NCI-H1417 (cell line): ENCODE measurements at places on chromosomes 6 and 20.
A peak's percentile ranks its signal among the peaks of the same experiment; 100 is the strongest.

GRCh38 chr6:55562318-55562717 is 16.7 kb downstream of the HMGCLL1 start:
- no peak for DNase-seq

- peak; percentile 57 for DNase-seq
These were observed 76.9 kb downstream of the ANKRD6 start for GRCh38 chr6:89509777-89510281.

DNA sequence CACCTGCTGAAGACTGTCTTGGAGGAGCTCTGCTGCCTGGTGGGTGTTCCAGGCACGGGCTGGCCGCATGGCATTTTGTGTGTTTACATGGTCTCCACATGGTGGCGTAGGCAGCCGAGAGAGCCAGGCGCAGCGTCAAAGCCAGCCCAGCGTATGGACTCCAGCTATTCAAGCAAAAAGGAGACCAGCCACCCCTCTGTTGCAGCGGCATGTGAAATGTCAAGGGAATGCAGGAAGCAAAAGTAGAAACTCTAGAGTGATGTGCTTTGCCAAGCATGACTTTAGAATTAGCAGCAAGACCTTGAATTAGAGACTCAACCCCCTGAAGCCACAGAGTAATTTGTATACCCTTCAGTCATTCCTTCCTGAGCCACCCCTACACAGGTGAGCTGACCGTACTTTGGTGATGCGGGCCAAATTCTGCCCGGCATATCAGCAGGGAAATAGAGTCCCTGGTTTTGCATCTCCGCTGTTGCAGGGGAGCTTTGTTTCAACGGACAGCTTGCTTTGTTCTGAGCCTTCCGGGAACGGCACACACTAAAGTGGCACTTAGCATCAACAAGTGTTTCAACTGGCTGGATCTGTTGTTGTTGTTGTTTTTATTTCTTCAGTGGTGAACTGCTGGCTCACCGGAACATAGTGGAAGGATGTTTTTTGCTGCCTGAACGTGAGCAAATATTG is 48.5 kb downstream of the FNDC1 start:
- DNase-seq, result peak; percentile 35

- DNase-seq, result no peak
These were observed 110.2 kb downstream of the PHF3 start for GRCh38 chr6:63745784-63746183.

- DNase-seq, result no peak
These were observed 121.1 kb downstream of the TNFRSF21 start for GRCh38 chr6:47188588-47189021.

GRCh38 chr6:14107000-14107399 is 10.6 kb upstream of the CD83 start:
- no peak for DNase-seq

- no peak for DNase-seq
These were observed 153.6 kb upstream of the SHLD1 start for GRCh38 chr20:5596401-5597193.

DNA sequence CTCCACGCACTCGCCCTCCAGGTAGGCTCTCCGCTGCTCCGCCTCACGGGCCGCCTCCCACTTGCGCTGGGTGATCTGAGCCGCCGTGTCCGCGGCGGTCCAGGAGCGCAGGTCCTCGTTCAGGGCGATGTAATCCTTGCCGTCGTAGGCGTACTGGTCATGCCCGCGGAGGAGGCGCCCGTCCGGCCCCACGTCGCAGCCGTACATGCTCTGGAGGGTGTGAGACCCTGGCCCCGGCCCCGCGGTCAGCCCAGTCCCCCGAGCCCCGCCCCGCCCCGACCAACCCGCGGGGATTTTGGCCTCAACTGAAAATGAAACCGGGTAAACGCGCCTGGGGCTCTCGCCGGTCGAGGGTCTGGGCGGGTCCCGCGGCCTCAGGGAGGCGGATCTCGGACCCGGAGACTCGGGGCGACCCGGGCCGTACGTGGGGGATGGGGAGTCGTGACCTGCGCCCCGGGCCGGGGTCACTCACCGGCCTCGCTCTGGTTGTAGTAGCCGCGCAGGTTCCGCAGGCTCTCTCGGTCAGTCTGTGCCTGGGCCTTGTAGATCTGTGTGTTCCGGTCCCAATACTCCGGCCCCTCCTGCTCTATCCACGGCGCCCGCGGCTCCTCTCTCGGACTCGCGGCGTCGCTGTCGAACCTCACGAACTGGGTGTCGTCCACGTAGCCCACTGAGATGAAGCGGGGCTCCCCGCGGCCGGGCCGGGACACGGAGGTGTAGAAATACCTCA is 598 bp downstream of the HLA-B start:
- no peak for DNase-seq

GRCh38 chr6:14824060-14824459 is 421.8 kb upstream of the JARID2 start:
- no peak for DNase-seq

- DNase-seq, result no peak
These were observed 46.7 kb upstream of the RALGAPA2 start for GRCh38 chr20:20759132-20759531.

DNA sequence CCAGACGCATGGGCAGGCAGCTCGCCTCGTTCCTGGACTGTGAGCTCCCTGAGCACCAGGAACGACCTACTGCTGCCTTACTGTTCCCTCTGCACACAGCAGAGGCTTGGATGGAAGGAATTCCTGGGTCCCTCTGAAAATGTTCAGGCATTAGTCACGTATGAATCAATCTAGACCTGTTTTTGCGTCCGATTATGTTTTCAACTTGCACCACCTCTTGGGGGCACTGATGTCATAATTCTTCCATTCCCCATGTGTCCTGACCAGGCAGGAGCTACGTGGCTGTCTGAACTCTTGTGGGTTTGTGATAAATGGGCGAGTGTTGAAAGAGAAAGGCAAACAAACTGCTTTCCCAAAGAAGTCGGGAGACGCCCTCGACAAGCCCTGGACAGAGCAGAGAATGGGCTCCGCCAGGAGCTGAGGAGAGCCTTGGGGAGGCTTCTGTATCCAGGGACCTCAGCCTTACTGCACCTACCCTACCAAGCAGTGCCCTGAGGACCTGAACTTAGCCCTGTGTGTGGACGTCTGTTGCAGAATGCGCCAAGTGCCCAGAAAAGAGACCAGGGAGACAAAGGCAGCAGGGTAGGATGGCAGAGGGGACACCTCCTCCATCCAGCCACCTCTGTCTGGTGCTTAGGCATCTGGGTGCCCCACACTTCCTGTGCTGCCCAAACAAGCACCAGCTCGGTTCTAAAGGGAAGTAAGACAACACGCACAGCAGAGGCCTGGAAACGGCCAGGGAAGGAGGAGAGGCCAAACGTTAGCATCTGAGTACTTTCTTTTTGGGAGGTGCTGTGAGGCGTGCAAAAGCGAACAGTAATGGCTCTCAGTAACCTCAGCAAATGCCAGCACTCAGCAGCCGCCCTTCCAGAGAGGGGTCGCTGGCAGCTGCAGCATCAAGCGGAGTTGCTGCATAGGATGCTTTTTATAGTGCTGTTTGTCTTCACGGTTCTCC is 124.2 kb downstream of the LY86 start:
- DNase-seq, result no peak

- DNase-seq, result no peak
These were observed 64.4 kb downstream of the TULP4 start for GRCh38 chr6:158376631-158377081.

- peak; percentile 86 for DNase-seq
These were observed 18.3 kb downstream of the ETV7 start for GRCh38 chr6:36368921-36369865.

DNA sequence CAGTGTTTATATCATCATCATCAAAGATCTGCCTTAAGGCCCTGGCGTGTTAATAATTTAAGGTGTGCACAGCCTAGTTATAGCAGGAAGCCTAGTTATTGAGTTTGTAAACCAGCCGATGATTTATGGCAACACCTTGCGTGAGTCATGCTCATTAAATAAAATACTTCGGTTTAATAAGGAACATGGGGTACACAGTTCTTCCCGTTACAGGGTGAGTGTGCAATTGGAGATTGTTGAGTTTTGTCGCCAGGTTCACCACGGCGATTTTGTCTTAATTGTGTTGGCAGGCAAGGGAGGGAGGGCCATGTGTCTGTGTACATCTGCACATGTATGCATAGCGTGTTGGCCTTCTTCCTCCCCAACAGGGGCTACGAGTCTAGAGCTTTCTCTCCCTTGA is 104.0 kb downstream of the TFAP2A start:
- DNase-seq, result peak; percentile 81

- no peak for DNase-seq
These were observed 141.5 kb downstream of the UNC5CL start for GRCh38 chr6:40897390-40898003.

GRCh38 chr6:52512199-52512598 is 64.7 kb downstream of the TRAM2 start:
- DNase-seq, result no peak

DNA sequence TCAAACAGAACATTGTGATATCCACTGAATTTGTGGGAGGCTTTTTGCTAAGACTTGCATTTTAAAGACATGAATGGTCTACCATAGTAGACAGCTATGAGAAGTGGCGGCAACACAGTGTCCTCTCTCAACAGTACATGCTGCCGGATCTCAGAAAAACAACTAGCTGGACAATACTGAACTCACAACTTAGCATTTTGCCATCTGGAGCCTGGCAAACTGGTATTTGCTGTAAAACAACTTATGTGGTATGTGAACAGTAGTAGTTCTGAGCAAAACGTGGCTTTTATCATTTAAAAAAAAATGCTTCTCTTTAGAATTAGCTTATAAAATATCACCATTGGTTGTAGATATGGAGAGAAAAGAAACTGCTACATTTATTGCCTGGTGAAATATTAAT is 3.3 kb upstream of the PXDC1 start:
- no peak for DNase-seq

- DNase-seq, result no peak
These were observed 602.4 kb downstream of the COL12A1 start for GRCh38 chr6:74603322-74604076.

- peak; percentile 96 for DNase-seq
These were observed at the start of gene BCL2L1 for GRCh38 chr20:31722257-31723068. BCL2L1 (minus strand) TSS chr20:31722868; CDS start chr20:31722218, 650 bp downstream.

GRCh38 chr6:119466226-119466625 is 116.7 kb upstream of the MAN1A1 start:
- no peak for DNase-seq

DNA sequence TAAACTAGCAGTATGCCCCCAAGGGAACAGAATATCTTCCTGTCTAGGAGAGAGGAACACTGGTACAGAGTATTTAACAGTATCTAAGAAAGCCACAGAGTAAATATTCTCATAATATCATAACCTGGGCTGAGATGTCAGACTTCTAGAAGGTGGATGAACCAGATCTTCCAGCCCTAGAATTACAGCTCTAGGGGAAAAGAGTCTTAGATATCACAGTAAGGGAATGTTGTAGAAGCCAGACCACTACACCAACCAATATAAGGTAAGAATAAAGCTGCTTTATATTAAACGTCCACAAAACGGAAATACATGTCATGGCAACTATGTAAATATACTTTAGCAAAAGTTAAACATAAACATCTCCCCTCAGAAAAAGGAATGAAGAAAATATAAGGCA is 12.4 kb downstream of the SERINC1 start:
- DNase-seq, result no peak

GRCh38 chr6:39051399-39052122 is 3.0 kb downstream of the GLP1R start:
- DNase-seq, result no peak

DNA sequence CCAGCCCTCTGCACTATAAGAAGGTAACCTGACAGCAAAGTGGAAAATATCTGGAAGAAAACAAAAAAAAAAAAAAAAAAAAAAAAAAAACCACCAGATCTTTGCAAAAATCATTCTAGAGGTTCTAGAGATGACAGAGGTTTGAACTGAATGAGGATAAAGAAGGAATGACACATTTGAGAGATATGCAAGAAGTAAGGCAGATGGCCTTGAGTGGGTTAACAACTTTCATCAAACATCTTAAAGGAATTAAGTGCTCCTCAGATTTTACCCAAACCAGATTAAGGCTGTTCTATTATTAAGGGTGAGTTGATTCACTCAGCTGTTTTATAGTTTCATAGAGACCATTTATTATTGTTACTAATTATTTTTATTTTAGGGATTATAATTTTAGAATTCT is 62.0 kb downstream of the RSPO3 start:
- no peak for DNase-seq

GRCh38 chr6:142088858-142089216 is 43.9 kb upstream of the GJE1 start:
- peak; percentile 72 for DNase-seq

DNA sequence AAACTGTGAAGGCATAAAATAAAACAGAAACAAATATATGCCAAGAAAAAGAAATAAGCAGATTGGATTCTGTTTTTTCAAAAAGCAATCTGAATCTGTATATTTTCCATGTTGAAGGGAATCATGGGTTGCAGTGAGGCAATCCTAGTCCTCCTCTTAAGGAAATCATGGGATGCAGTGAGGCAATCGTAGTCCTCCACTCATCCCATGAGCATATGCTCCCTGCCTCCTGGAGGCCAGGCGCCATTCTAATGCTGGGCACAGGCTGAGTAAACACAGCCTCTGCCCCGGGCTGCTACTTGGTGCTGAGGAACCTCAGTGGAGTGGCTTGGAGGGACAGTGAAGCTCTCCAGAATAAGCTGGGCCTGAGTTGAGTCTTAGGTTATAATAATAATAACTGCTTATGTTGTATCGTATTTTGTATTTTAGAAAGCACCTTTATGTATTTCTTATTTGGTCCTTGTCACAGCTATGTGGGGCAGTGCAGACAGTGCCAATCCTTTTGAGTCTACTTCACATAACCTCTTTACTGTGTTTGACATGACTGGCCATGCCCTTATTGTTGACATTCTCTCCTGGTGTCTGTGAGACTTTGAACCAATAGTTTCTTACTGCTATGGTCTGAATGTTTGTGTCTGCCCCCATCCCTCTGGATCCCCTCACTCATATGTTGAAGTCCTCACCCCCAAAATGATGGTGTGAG is 56.6 kb upstream of the CITED2 start:
- no peak for DNase-seq

- no peak for DNase-seq
These were observed 147.1 kb upstream of the RALGAPA2 start for GRCh38 chr20:20859510-20859909.

DNA sequence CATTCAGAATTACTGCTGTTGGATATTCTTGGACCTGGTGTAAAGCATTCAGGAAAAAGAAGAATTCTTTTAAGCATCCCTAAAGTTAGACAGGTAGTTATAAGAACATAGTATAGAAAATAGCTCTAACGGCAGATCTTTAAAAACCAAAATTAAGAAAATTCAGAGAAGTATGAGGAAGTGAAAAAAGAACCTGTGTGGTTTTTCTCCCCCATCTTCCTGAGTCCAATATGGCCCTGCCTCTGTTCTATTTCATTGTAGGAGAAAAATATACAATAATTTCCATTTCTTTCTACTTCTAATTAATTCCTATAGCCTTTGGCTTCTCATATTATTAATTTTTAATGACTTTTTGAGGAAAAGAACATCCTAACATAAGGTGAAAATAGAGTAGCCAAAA is 47.1 kb downstream of the FHL5 start:
- no peak for DNase-seq

- no peak for DNase-seq
These were observed 24.0 kb upstream of the THBS2 start for GRCh38 chr6:169277619-169278018.

GRCh38 chr6:106539936-106540335 is 89.4 kb downstream of the RTN4IP1 start:
- no peak for DNase-seq
